ENCODE measurements at places on chromosomes 6 and 20. TPM values are rescaled to one million over a fixed set of nuclear protein-coding genes. Genes with fewer than 3 reads are reported as not detected.

The FRMD1 gene
- total RNA-seq, result not detected

The TUBB gene
- 1,719 TPM for total RNA-seq

GRCh38 chr6:113047932-113048331 is 700.8 kb downstream of the RFPL4B start:
- H3K27me3 ChIP-seq, result no peaks in the 10 kb centered on the region
- no peak overlapping the region for H3K4me3 ChIP-seq
- H3K27ac ChIP-seq, result no peak overlapping the region
- no peaks in the 10 kb centered on the region for H3K4me1 ChIP-seq
- no peak for DNase-seq
- H3K36me3 ChIP-seq, result no peaks in the 10 kb centered on the region

The SLC26A8 gene
- total RNA-seq, result not detected

DNA sequence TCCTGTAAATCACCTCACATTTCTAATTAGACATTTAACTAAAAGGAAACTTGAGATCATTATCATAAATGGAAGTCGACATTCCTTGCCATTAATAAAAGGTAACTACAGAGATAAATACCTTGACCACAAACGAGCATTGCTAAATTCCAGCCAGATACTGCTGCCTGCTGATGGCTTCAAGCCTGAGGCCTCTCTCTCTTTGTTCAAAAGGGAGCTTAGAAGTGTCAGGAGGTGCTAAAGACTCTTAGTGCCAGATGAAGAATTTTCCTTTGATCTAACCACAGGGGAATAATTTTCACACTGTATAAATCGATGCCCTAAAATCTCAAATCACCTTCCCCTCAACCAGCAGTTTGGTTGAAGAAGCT is 248.2 kb upstream of the PMEPA1 start:
- H3K36me3 ChIP-seq, result no peaks in the 10 kb centered on the region
- H3K4me1 ChIP-seq, result no peaks in the 10 kb centered on the region
- peaks cover 1% of the 10 kb centered on the region for H3K27me3 ChIP-seq
- H3K4me3 ChIP-seq, result no peak overlapping the region
- no peak overlapping the region for H3K27ac ChIP-seq

The HAO1 gene
- not detected for total RNA-seq

GRCh38 chr6:90305800-90306448 is 9.3 kb upstream of the BACH2 start:
- peaks cover 19% of the 10 kb centered on the region for H3K4me1 ChIP-seq
- H3K36me3 ChIP-seq, result no peaks in the 10 kb centered on the region
- no peak for DNase-seq
- H3K27ac ChIP-seq, result no peak overlapping the region
- H3K27me3 ChIP-seq, result peaks cover 28% of the 10 kb centered on the region
- no peak overlapping the region for H3K4me3 ChIP-seq

- H3K27me3 ChIP-seq, result no peaks in the 10 kb centered on the region
- peak; percentile 28 for DNase-seq
- H3K4me3 ChIP-seq, result no peak overlapping the region
- H3K36me3 ChIP-seq, result no peaks in the 10 kb centered on the region
These were observed 83.5 kb upstream of the SPTLC3 start for GRCh38 chr20:12925210-12925755.

DNA sequence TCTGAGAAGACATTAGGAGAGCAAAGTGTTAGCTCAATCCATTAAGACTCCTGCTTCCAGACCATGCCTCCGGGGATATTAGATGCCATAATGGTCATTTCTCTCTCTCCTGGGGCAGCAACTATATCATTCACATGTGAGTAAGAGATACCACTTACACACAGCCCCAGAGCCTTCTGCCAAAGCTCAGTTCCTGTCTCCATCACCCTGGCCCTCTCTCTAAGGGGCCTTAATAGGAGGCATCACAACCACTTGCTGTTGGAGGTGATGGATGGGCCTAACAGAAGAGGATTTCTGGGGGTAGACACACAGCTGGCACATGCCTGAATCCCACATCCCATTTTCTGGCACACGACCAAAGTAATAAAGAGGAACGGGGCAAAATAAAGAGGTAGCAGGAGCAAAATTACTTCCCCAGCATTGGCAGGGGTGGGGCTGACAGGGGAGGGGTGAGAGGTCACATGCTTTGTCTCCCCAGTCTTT is 34.0 kb upstream of the VSTM2L start:
- no peak overlapping the region for H3K27ac ChIP-seq
- H3K36me3 ChIP-seq, result peaks cover 16% of the 10 kb centered on the region
- H3K27me3 ChIP-seq, result no peaks in the 10 kb centered on the region
- H3K4me1 ChIP-seq, result no peaks in the 10 kb centered on the region
- no peak for DNase-seq
- no peak overlapping the region for H3K4me3 ChIP-seq

GRCh38 chr6:15284743-15285142 is 38.9 kb downstream of the JARID2 start:
- no peak for DNase-seq
- no peak overlapping the region for H3K27ac ChIP-seq
- peaks cover 57% of the 10 kb centered on the region for H3K4me1 ChIP-seq
- peaks cover 14% of the 10 kb centered on the region for H3K36me3 ChIP-seq
- H3K27me3 ChIP-seq, result no peaks in the 10 kb centered on the region

GRCh38 chr6:166286839-166287271 is 21.3 kb downstream of the PRR18 start:
- DNase-seq, result no peak
- H3K27me3 ChIP-seq, result peaks cover 6% of the 10 kb centered on the region
- H3K4me1 ChIP-seq, result no peaks in the 10 kb centered on the region
- no peaks in the 10 kb centered on the region for H3K36me3 ChIP-seq
- no peak overlapping the region for H3K4me3 ChIP-seq
- H3K27ac ChIP-seq, result no peak overlapping the region

- no peak overlapping the region for H3K27ac ChIP-seq
- DNase-seq, result no peak
- H3K36me3 ChIP-seq, result peaks cover 10% of the 10 kb centered on the region
- no peak overlapping the region for H3K4me3 ChIP-seq
- H3K4me1 ChIP-seq, result peaks cover 30% of the 10 kb centered on the region
These were observed 3.9 kb upstream of the LSM14B start for GRCh38 chr20:62118113-62119043.

The LTA gene
- 733 TPM for total RNA-seq

DNA sequence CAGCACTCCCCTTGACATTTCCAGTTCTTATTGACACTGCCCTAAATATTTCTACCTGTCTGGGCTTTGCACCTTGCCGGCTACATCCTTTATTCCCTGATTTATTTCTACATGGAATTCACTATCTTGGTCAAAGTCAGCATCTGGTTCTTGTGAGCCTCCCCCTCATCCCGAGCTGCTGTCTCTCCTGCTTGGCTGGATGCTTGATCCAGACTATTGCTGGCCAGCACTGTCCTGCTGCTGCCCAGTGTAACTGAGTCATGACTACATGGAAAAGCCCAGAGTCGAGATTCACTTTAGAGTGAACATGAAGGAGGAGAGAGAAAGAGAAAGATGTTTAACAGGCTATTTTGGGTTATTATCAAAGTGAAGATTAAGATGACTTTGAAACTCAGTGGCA is 142.2 kb downstream of the OPN5 start:
- H3K27ac ChIP-seq, result no peak overlapping the region
- no peak for DNase-seq
- H3K36me3 ChIP-seq, result no peaks in the 10 kb centered on the region
- H3K4me3 ChIP-seq, result no peak overlapping the region
- no peaks in the 10 kb centered on the region for H3K27me3 ChIP-seq

- H3K4me3 ChIP-seq, result no peak overlapping the region
- no peaks in the 10 kb centered on the region for H3K27me3 ChIP-seq
These were observed 10.7 kb downstream of the PPIL1 start for GRCh38 chr6:36863670-36864540.

The CASS4 gene
- total RNA-seq, result 7.8 TPM

GRCh38 chr6:40349123-40349900 is 237.9 kb downstream of the LRFN2 start:
- peaks cover 5% of the 10 kb centered on the region for H3K27me3 ChIP-seq
- H3K36me3 ChIP-seq, result no peaks in the 10 kb centered on the region
- no peak overlapping the region for H3K4me3 ChIP-seq
- no peak overlapping the region for H3K27ac ChIP-seq
- DNase-seq, result no peak

- H3K27me3 ChIP-seq, result no peaks in the 10 kb centered on the region
- H3K27ac ChIP-seq, result no peak overlapping the region
- no peak overlapping the region for H3K4me3 ChIP-seq
- peaks cover 31% of the 10 kb centered on the region for H3K4me1 ChIP-seq
These were observed 20.0 kb downstream of the MAP1LC3A start for GRCh38 chr20:34578521-34578920.

DNA sequence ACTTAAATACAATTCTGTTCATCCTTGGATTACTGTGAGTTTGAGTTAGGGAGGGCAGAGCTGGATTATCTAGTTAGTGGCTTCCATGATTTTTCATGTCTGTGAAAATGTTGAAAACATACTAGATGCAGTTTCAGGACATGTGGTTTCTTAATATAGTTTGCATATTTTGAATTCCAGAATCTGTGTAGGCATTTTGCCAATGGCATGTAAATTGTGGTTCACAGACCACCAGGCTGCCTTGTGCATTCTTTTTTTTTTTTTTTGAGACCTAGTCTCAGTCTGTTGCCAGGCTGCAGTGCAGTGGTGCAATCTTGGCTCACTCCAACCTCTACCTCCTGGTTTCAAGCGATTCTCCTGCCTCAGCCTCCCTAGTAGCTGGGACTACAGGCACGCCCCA is 42.8 kb downstream of the CDC5L start:
- DNase-seq, result no peak
- H3K36me3 ChIP-seq, result peaks cover 34% of the 10 kb centered on the region
- no peaks in the 10 kb centered on the region for H3K4me1 ChIP-seq

DNA sequence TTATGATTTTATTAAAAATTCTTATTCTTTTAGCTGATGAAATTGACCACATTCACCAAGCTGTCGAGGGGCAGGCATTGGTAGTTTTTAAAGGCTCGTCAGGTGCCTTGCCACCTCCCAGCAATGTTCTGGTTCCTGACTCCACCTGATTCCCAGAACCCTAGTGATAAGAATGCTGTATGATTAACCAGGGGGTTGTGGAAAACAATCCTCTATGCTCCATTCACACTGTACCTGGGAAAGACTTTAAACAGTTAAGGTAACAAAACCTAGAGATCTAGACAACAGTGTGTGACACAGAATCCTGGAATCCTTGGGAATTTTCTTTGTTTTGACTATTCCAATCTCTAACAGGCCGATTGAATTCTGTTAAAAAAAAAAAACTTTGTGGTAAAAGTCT is 165.7 kb upstream of the OLIG3 start:
- peaks cover 3% of the 10 kb centered on the region for H3K36me3 ChIP-seq
- H3K27ac ChIP-seq, result no peak overlapping the region
- DNase-seq, result no peak
- H3K4me1 ChIP-seq, result peaks cover 24% of the 10 kb centered on the region

- peaks cover 2% of the 10 kb centered on the region for H3K27me3 ChIP-seq
- no peak overlapping the region for H3K4me3 ChIP-seq
- H3K27ac ChIP-seq, result no peak overlapping the region
These were observed 205.3 kb downstream of the NFATC2 start for GRCh38 chr20:51337126-51337805.

DNA sequence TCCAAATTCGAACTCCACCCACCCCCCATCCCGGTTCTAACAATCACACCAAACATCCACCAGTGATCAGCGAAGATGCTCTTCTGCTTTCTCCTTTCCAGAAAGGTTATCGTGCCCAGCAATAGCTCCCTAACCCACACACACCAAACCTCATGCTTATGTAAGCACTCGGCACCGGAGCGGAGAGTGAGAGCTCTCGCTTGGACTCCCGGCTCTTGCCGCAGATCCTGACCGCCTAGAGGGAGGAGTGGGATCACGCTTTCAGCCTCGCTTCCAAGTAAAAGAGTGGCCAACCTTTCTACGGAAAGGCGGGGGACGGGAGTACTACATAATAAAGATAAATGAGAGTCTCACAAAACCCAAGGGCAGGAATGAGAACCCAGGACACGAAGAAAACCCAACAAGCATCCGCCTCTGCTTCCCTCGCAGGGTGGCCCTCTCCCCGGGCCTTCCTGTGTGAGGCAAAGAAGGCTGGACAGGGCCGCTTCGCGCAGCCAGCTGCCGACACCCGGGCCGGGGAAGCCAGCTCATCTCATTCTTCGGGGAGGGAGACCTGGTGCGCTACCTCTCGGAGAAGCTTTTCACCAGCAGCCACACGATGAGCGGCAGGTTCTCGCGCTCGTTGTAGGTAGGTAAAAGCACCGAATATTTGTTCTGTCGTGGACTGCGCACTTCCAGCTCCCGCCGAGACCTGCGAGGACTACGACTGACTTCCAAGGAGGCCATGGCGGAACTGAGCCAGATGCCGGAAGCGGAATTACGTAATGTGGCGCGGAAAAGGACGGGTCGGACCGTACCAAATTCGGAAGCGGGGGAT is at the start of gene DPM1:
TSS of gene DPM1 (minus strand) at position 735 of the 817 bp plus-strand sequence. CDS start at position 726, 9 bp downstream.
- H3K4me1 ChIP-seq, result peaks cover 57% of the 10 kb centered on the region
- H3K27me3 ChIP-seq, result no peaks in the 10 kb centered on the region
- peaks cover 18% of the 10 kb centered on the region for H3K36me3 ChIP-seq
- peak; percentile 91 for DNase-seq

GRCh38 chr6:44074439-44074812 is 52.8 kb downstream of the MRPL14 start:
- peak; percentile 81 for DNase-seq
- H3K4me1 ChIP-seq, result peaks cover 15% of the 10 kb centered on the region
- peak overlapping the region; percentile 81 for H3K4me3 ChIP-seq
- H3K27me3 ChIP-seq, result peaks cover 14% of the 10 kb centered on the region

- no peaks in the 10 kb centered on the region for H3K27me3 ChIP-seq
- no peaks in the 10 kb centered on the region for H3K36me3 ChIP-seq
- DNase-seq, result peak; percentile 15
- peaks cover 9% of the 10 kb centered on the region for H3K4me1 ChIP-seq
These were observed 22.1 kb downstream of the TRAM2 start for GRCh38 chr6:52554684-52555280.

DNA sequence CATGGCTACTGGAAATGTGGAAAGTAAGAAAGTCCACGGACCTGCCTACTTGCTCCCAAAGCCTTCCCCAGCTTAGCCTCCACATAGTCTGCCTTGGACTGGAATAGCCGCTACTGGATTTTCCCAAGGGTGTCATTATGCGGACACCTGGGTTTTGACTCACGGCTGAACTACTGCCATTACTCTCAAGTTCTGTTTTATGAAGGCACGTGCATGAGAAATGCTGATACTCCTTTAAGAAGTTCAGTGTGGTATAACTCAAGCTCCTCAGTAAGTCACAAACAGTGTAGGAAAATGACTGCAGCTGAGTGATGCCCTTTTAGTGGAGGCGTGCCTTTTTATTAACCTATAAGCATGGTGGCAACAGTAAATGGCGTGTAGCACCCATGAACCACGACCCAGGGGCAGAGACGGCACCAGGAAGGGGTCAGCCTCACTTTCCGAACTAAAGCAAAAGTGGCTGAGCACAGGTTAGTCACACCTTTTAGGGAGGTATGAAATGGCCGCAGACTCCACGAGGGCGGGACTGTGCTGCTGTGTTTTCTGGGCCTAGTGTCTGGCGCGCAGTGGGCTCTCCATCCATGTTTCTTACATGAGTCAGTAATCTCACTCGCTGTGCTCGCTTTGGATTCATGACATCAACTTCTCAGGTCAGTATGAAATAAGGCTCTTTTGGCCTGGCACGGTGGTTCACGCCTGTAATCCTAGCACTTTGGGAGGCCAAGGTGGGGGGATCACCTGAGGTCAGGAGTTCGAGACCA is 23.9 kb downstream of the PSMG4 start:
- no peak overlapping the region for H3K4me3 ChIP-seq
- H3K4me1 ChIP-seq, result no peaks in the 10 kb centered on the region
- peaks cover 1% of the 10 kb centered on the region for H3K36me3 ChIP-seq
- no peak for DNase-seq

- H3K27me3 ChIP-seq, result no peaks in the 10 kb centered on the region
- H3K27ac ChIP-seq, result no peak overlapping the region
- no peaks in the 10 kb centered on the region for H3K36me3 ChIP-seq
- DNase-seq, result no peak
These were observed 517.8 kb upstream of the FLRT3 start for GRCh38 chr20:14855171-14855570.

The ZSCAN23 gene
- total RNA-seq, result 1.1 TPM

The LINC00237 gene
- not detected for total RNA-seq
